ENCODE measurements at places on chromosomes 3 and 15. TPM values are rescaled to one million over a fixed set of nuclear protein-coding genes. Genes with fewer than 3 reads are reported as not detected.

Gene RPP25
- 11.7 TPM for total RNA-seq

Gene CSPG5
- 0.14 TPM for total RNA-seq

DNA sequence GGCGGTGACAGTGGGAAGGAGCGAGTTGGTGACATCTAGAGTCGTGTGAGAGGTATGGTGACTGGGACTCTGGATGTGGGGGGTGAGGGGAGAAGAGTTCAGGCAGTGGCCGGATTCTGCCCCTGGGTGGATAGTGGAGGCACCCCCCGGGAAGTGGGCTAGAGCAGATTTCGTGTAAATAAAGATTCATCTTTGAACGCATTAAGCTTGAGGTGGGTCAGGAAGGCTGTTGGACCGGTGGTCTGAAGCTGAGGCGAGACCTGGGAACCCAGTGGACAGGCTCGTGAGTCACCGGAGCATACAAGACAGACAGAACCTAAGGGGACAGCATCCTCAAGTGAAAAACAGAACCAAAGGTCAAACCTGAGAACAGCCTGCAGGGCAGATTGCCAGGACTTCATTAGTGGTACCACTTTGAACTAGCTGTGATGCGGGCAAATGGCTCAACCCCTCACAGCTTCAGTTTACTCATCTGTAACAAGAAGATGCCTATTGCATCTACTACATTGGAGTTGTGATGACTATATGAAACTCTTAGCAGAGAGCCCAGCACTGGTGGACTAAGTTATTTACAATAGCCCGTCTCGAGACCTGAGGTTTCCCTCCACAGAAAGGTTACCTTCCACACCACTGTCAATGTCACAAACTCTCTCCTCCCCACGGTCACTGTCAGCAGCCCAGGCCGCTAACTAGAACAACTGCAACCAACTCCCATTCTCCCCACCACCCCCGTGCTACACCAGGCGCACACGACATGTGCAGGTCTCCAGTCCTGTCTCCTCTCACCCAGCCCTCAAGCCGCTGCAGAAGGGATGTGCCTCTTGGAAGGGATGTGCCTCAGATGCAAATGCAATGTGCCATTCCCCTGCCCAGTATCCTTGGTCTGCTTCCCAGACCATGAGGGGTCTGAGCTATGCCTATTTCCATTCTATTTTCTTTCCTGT, 901 bp upstream of the CLN6 start:
- DNase-seq, result no peak

GRCh38 chr3:6549296-6549695, 311.6 kb upstream of the GRM7 start:
- no peak for DNase-seq

- DNase-seq, result peak; percentile 7
Measured at GRCh38 chr3:15206662-15207576, 873 bp downstream of the CAPN7 start.

- no peak for DNase-seq
Measured at GRCh38 chr15:34855413-34855812, 60.1 kb upstream of the ACTC1 start.

GRCh38 chr3:31295150-31295765, 237.5 kb upstream of the STT3B start:
- DNase-seq, result no peak
